ENCODE measurements at places on chromosomes 12 and 14.

DNA sequence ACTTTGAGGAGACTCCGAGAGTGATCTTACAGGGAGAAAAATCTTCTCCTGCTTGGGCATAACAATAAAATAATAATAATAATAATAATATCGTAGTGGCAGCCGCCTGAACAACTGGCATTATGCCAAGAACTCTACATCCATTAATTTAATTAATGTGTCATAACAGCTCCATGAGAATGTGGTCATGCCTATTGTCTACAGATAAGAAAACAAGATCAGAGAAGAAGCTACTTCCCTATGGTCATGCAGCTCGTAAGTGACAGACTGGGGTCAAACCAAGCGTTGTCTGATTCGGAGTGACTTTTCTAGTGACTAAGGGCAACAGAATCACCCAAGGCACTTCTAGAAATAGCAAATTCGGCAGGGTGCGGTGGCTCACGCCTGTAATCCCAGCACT lies 11.7 kb downstream of the PROX2 start:
- H3K36me3 ChIP-seq: peaks cover 7% of the 10 kb centered on the region
- H3K4me1 ChIP-seq: peaks cover 26% of the 10 kb centered on the region
- no peak overlapping the region for H3K4me3 ChIP-seq
- no peak for DNase-seq

- H3K36me3 ChIP-seq: peaks cover 12% of the 10 kb centered on the region
- no peak for DNase-seq
- H3K27ac ChIP-seq: no peak overlapping the region
- no peaks in the 10 kb centered on the region for H3K27me3 ChIP-seq
- H3K4me1 ChIP-seq: peaks cover 2% of the 10 kb centered on the region
These were observed 26.8 kb downstream of the MRPL42 start for GRCh38 chr12:93494096-93494495.

DNA sequence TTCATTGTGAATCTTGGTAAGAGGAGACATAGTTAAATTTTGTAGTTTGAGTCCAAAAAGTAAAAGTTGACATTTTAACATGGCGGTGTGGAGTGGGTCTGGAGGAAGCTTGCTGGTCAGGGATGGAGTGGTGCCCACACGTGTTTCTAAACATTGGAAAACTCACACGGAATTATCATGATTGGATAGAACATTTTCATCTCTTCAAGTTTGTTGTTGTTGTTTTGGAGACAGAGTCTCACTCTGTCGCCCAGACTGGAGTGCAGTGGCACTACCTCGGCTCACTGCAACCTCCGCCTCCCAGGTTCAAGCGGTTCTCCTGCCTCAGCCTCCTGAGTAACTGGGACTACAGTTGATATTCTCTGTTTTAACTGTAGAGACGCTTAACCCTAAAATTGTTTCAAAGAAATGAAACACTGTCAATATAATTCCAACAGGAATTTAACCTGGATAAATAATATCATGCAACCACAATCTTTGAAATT lies 502 bp upstream of the MBIP start:
- peaks cover 44% of the 10 kb centered on the region for H3K4me1 ChIP-seq
- DNase-seq: no peak
- peak overlapping the region; percentile 90 for H3K4me3 ChIP-seq
- H3K36me3 ChIP-seq: no peaks in the 10 kb centered on the region
- peaks cover 2% of the 10 kb centered on the region for H3K27me3 ChIP-seq

DNA sequence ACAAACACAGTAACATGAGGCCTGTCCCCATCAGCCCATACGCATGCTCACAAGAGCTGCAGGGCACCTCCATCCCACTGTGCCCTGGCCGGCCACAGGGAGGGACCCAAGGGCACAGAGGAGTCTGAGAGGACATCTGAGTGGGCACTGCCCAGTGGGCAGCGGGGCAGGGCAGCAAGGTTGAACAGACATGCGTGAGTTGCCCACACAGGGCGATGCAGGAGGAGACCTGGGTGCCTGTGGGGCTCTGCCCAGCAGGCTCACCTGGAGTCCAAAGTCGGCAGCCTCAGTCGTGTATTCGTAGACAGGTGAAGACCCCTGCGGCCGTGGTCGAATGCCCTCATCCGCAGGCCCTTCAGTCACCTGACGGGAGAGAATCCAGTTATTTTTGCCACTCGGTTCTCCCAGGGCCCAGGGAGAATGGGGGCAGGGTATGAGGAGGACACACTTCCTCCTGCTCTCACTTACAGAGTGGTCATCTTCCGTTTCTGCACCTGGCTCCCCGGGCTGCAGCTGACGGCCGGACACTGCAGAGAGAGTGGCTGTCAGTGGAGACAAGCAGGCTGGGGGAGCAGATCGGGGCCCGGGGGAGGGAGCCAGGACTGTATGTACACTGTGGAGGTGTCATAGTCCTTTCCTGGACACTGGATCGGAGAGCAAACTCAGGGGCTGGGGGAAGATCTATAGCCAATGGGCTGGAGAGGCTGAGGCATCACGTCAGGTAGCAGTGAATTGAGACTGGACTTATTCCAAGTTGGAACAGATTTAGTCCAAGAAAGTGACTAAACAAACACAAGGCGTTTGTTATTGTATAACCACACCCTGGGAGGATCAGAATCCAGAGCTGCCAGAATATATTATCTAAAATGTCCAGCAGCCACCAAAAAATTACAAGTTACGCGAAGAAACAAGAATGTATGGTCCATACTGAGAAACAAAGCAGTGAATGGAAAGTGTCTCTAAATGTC lies 20.7 kb downstream of the AHNAK2 start:
- peaks cover 4% of the 10 kb centered on the region for H3K27me3 ChIP-seq
- DNase-seq: no peak
- no peak overlapping the region for H3K27ac ChIP-seq
- no peaks in the 10 kb centered on the region for H3K36me3 ChIP-seq
- no peak overlapping the region for H3K4me3 ChIP-seq

DNA sequence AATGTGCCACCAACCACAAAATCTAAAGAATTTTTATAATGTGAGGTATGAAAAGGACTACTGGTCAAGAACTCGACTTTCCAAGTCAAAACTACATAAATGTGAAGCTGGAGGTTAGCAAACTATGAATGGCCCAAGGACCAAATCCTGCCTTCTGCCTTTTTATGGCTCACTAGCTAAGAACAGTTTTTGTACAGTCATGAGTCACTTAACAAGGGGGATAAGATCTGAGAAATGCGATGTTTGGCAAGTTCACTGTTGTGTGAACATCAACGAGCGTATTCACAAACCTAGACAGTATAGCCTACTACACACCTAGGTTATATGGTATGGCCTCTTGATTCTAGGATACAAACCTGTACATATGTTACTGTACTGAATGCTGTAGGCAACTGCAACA lies 28.2 kb downstream of the FERMT2 start:
- no peak overlapping the region for H3K27ac ChIP-seq
- H3K4me3 ChIP-seq: no peak overlapping the region
- H3K27me3 ChIP-seq: no peaks in the 10 kb centered on the region
- no peaks in the 10 kb centered on the region for H3K36me3 ChIP-seq
- no peak for DNase-seq

DNA sequence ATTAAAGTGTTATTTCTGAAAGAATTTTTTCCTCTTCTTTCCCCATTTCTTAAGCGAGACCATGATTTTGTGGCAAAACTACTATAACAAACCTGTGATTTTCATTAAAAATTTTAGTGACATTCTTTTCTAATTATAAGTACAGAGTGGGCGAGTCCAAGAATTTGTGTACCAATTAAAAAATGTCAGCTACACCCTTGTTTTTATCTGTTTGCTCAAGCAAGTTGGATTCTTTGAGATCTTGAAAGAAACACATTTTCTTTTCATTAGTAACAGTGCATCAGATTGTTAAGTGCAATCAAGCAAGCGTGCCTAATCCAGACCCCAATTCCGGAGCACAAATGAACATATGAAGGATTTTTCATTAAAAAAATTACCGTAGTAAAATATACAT lies 338.8 kb upstream of the DDHD1 start:
- H3K27ac ChIP-seq: no peak overlapping the region
- H3K36me3 ChIP-seq: peaks cover 4% of the 10 kb centered on the region
- peaks cover 4% of the 10 kb centered on the region for H3K27me3 ChIP-seq
- no peak for DNase-seq
- no peak overlapping the region for H3K4me3 ChIP-seq
- no peaks in the 10 kb centered on the region for H3K4me1 ChIP-seq

- no peaks in the 10 kb centered on the region for H3K36me3 ChIP-seq
- H3K27ac ChIP-seq: no peak overlapping the region
- no peak overlapping the region for H3K4me3 ChIP-seq
These were observed 12.4 kb downstream of the FBRSL1 start for GRCh38 chr12:132502149-132502881.

DNA sequence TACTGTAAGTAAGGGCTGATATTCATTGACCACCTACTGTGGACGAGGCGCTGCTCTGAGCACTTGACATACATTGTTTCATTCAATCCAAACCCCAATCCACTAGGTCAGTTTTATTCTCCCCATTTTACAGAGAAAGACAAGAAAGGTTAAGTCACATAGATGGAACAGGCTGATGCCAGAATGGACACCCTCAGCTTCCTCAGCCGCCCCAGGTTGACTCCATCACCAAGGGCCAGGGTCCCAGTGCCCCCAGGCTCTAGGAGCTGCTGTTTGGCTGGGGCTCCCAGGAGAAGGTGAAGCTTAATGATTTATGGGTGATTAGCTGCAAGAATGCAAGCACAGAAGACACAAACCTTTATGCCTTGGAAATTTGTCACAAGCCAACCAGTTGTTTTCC lies 671 bp upstream of the AQP2 start:
- H3K27ac ChIP-seq: no peak overlapping the region
- peaks cover 14% of the 10 kb centered on the region for H3K4me1 ChIP-seq
- no peaks in the 10 kb centered on the region for H3K36me3 ChIP-seq
- H3K4me3 ChIP-seq: no peak overlapping the region

DNA sequence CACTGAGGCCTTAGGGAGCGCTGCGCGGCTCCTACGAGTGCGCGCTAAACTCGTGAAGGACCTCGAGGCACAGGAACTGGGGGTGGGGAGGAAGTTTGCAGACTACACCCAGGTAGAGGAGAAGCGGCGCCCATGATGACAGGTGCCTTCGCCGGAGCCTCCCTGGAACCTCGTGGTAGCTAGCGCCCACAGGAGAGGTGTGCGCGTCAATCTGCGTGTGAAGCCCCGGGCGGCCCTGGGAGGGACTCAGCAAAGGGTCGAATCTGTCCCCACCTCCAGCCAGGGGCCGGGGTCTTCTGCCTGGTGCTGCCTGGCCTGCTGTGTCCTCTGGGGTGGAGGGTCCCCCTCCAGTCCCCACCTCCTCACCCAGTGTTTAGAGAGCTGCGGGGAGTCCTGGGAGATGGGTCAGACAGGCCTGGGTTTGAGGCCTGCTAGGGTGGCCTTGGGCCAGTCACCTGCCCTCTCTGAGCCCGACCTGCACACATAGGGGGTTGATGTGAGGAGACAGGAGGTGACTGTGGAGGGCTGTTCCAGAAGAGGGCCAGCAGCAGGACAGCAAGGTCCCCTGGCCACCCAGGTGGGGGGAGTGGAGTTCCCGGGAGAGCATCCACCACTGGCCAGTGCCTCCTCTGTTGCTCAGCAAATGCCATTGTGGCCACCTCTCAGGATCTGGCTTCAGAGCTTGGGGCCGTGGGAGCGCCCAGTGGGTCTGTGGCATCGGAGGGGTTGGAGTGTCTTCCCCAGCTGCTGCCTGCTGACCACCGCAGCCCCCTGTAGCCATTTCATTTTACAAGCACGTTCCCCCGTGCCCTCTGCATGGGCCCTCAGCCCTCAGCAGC lies 20.2 kb upstream of the KIF26A start:
- H3K36me3 ChIP-seq: no peaks in the 10 kb centered on the region
- no peak overlapping the region for H3K4me3 ChIP-seq
- no peak overlapping the region for H3K27ac ChIP-seq

DNA sequence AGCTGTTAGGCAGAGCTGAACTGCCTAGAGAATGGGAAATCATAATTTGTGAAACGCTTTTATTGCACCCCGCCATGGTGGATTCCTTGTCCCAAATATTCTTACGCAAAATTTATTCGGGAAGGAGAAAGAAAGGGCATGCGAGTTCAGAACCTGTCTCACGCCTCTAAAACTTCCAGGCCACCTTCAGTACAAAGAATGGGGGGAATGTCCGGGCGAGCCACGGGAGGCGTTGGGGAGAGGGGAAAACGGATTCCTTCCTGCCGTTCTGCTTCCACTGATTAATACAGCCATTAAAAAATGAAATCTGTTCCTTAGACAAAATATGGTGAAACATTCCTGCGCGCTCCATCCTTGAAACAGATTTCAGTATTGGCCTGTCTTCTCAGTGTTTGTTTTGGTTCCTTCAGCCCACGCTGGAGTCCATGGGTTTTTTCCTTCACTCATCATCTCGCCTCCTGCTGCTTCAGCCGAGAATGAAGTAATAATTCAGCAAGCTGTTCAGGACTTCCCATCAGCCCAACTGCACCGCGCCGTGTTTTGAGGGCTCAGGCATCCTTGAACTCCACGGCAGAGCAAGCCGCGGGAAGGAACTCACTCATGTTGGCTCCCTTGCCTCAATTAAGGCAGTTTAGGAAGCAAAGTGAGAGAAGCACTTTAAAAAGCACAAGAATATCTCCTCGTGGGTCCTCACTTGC lies 47.7 kb upstream of the CDKN3 start:
- H3K4me1 ChIP-seq: no peaks in the 10 kb centered on the region
- no peak for DNase-seq
- no peaks in the 10 kb centered on the region for H3K36me3 ChIP-seq
- H3K27ac ChIP-seq: no peak overlapping the region
- H3K27me3 ChIP-seq: peaks cover 2% of the 10 kb centered on the region

DNA sequence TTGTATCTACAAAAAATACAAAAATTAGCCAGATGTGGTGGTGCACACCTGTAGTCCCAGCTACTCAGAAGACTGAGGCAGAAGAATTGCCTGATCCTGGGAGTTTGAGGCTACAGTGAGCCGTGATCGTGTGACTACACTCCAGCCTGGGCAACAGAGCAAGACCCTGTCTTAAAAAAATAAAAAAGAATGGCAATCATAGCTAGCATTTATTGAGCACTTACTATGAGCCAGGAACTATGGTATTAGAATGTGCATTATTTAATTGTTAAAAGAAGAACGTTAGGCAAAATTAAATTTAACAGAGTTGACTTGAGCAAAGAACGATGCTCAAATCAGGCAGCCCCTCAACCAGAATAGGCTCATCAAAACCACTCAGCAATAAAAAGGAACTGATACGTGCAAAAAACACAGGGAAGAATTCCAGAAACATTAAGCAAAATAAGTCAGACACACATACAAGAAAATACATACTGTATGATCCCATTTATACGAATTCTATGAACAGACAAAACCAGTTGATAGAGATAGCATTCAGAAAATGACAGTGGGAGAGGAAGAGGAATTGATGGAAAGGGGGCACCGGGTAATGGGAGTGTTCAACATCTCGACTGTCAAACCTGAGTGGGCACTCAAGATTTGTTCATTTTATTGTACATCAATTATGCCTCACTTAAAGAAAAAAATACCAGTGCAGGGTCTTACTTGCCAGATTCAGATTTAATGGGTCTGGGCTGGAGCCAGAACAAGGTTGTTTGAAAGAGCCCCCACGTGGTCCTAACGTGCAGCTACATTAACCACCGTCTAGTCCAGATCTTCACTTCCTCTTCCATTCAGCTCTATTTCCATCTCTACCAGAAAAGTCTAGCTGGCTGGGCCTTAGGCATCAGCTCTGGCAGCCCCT lies 8.0 kb downstream of the SCNN1A start:
- peak overlapping the region; percentile 93 for H3K27ac ChIP-seq
- H3K36me3 ChIP-seq: no peaks in the 10 kb centered on the region
- H3K27me3 ChIP-seq: no peaks in the 10 kb centered on the region

Data from immature natural killer cell (primary cell).